ENCODE measurements at places on chromosomes 7 and 10. TPM values are rescaled to one million over a fixed set of nuclear protein-coding genes. Genes with fewer than 3 reads are reported as not detected.

- no peak for DNase-seq
Observed at GRCh38 chr10:71236286-71236685, 23.9 kb downstream of the UNC5B start.

- DNase-seq = no peak
Observed at GRCh38 chr10:81603106-81603620, 271.8 kb upstream of the NRG3 start.

DNA sequence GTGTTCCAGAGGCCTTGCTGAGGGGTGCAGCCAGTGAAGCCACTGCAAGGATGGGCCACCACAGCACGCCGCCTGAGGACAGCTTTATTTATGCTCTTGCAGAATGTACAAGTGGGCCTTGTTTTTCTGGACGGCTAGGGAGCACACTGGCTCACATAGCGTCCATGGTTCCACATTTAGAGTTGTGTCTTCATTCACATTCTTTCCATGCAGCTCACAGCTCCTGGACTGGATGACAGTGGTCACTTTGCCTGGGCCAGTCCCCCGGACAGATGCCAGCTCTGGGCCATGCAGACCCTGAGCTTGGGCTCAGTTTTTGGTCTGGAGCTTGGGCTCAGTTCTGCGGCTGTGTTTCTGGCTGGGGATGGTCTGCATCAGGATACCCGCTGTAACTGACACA is 2.6 kb upstream of the C10orf71 start:
- no peak for DNase-seq

Gene EN2
- total RNA-seq = 0.75 TPM
